NCI-H526 treated with DMSO at 0.1 percent for 48 hours (cell line): ENCODE measurements at places on chromosomes 1 and 21.

- DNase-seq: peak; percentile 64
Observed at GRCh38 chr1:93844262-93845045, 34.6 kb downstream of the DNTTIP2 start.

- DNase-seq: no peak
Observed at GRCh38 chr1:189696297-189696696, 781.4 kb downstream of the BRINP3 start.

- DNase-seq: no peak
Observed at GRCh38 chr1:232570007-232570406, 59.9 kb downstream of the SIPA1L2 start.

DNA sequence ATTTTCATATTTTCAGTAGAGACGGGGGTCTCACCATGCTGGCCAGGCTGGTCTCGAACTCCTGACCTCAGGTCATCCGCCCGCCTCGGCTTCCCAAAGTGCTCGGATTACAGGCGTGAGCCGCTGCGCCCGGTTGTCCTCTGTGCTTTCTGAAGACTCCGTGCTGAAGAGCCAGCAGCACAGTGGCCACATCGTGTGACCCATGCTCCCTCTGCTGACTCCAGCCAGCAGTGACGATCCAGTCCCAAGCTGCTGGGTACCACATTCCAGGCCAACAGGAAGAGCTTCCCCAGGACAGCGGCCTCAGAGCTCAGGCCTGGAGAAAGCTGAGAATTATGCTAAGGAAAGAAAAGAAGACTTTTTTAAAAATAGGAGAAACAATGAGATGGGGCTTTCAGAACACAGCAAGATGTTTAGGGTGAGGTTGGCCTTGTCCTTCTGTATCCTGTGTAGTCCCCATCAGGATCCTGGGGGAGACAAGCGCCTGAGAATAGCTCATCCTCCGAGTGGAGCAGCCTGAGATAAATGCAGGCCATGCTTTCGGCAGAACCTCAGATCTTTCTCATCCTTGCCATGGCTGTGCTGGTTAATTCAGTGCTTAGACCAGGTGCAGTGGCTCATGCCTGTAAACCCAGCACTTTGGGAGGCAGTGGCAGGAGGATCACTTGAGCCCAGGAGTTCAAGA lies 207.1 kb downstream of the SLC35F3 start:
- DNase-seq: no peak

GRCh38 chr1:199123615-199124014 lies 484.8 kb downstream of the PTPRC start:
- no peak for DNase-seq

- no peak for DNase-seq
Observed at GRCh38 chr1:166090244-166090643, 76.6 kb downstream of the FAM78B start.

DNA sequence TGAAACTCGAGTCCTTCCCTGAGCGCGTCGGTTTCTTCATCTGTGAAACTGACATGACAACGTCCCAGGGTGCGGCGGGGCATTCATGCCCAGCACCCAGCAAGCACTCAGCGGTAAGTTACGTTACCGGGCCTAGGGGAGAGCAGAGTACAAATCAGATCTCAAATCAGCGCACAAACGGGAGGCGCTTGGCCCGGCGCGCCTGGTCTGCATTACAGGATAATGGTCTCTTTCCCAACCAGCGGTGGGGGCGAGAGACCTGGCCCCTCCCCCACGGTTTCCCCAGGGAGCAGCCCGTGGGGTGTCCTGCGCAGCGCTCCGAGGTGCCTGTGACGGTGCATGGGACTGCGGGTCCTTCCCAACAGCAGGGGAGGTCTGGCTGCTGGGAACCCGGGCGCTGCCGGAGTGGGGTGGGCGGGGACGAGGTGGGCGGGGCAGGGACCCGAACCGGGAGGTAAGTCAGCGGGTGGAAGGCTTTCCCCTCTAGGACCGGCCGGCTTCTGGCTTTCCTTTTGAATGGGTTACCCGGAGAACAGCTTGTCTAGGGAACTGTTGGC lies 1.0 kb downstream of the TMEM51 start:
- DNase-seq: no peak
